ENCODE measurements at places on chromosomes 2 and 18.

DNA sequence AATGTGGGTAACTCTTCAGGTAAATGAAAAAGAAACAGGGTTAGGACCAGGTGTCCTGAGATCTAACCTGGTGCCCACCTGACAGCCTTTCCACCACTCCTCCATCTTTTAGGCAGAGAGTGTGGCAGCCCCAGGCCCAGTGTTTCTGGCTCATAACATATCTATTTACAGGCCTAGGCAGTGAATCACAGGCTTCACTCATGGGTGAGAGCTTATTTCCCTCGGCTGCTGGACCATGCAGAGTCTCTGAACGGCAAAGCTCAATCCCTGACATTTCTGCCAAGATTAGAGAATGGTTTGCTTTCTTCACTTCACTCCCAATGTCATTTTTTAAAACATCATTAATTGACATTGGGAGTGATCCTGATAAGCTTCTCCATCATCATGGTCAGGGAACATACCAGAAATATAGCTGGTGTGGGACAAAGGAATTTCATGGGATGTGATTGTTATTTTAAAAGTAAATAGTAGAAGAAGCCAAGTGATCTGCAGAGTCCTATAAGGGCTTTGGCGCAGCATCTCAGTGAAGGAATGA, 323.9 kb downstream of the SETBP1 start:
- no peak for DNase-seq

GRCh38 chr18:25248755-25249154, 103.2 kb downstream of the ZNF521 start:
- no peak for DNase-seq

DNA sequence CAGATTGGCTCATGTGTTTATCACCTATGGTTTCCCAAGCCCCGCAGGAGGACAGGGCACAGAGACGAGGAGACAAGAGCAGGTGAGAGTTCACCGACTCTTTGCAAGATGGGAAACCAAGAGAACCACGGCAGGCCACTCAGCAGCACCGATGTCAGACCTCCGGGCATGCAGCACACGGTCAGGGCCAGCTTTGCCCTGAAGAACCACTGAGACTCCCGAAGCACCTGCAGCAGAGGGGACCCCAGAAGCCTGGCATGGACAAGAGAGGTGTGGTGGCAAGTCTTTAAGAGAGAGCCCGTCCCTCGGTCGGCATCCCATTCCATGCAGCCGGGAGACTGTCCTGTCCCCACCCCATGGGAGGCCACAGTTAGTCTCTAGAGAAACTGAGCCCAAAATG, 36.6 kb upstream of the TAF1B start:
- no peak for DNase-seq

DNA sequence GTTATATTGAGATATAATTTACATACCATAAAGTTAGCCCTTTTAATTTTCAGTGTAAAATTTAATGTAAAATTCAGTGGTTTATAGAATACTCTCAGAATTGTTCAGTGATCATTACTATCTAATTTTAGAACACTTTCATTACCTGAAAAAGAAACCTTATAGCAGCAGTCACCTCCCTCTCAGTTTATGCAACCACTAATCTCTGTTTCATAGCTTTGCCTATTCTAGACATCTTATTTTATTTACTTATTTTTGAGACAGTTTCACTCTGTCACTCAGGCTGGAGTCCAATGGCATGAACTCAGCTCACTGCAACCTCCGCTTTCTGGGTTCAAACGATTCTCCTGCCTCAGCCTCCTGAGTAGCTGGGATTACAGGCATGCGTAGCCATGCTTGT, 479.6 kb downstream of the DPP10 start:
- no peak for DNase-seq

DNA sequence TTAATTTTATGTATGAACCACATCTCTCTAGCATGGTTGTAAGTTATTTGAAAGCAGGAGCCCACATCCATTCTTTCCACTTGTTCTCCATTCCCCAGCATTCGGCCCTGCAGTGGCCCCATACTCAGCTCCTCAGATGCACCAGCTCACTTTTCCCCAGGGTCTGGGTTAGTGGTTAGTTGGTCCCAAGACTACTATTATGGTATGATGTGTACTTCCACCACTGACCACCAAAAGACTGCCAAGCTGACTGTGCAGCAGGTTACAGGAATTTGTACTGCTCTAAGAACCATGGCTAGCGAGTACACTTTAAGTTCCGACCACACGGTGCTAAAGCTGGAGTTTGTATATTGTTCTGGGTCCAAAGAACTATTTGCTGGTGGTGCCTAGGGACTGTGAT, 413.6 kb upstream of the TCF4 start:
- no peak for DNase-seq

- peak; percentile 46 for DNase-seq
Measured at GRCh38 chr2:207165121-207166038, at the start of gene KLF7. KLF7 (minus strand) TSS chr2:207165948; CDS start chr2:207165568, 380 bp downstream.

DNA sequence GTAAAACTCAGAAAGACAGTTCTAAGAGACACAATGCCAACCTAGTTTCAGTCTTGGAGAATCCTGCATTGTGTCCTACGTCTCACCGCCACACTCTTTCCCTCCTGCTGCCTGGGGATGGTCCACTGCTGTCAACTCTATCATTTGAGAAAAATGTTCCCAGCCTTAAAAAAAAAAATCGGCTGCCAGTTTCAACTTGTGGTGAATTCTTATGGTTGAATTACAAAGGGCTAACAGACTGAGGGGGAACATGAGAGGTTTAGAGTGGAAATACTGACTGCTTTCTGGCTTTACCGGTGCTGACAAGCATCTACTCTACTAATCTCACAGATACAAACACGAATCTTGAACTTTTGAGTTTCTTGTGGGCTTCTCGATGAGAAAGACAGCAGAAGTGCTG, 74.0 kb downstream of the NAB1 start:
- DNase-seq: no peak

GRCh38 chr2:15649561-15650255, 58.0 kb downstream of the DDX1 start:
- DNase-seq: no peak
